ENCODE measurements at places on chromosomes 6 and 20.

DNA sequence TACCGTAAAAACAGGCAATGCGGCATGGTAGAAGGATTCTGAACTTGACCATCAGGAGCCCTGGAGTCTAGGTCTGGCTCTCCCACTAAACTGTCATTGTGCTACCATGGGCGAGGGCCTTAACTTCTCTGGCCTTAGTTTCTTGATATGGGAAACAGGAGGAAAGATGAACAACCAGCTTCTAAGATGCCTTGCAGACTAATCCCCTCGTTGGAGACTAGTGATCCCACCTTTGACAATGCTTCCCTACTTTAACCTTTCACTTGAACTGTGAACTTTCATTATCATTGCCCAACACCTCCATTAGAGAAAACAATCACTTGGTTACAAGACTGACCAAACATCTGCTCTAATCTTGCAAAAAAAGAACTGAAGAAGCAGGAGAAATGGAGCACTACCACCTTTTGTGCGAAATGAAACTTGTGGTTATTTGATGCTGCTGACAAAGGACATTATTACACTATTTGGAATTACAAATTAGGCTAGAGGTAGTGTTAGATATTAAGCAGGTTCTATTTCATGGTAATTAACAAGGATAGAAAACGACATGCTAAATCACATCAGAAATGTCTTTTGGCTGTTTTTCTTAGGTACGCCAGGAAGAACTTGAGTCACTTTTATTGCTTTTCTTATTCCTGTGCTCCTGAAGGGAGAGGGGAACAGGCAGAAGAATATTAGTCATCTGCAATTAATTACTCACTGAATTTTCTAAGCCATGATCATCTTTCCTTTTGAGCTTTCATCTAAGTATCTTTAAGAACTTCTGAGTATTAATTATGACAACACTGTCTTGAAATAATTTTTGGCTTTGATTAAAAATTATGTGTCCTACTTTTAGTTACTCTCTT is 39.1 kb upstream of the ARHGAP18 start:
- DNase-seq = peak; percentile 61

DNA sequence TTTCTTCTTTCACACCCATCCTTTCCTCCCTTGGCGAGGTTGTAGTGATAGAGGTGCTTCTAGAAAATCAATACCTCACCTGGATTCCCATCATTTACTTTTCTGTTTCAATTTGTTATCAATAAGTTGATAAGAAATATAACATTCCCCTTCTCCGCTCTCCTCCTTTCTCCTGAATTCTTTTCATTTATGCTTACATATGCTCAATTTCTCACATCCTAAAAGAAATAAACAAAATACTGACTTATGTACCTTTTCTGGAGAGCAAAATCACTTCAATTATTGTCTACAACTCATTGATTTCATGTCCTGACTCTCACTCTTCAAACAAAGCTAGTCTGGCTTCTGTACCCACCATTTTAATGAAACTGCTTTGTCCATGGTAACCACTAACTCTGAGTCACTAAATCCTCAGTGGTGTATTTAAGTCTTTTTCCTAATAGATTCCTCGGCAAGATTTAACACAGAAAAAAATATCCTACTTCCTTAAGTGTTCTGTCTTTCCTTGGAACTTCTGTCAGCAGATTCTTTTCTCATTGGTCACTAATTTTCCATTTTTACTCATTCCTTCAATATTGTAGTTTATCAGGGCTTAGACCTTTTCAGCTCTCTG is 289.6 kb downstream of the RFPL4B start:
- DNase-seq = no peak

GRCh38 chr6:130966344-130966980 is 96.6 kb downstream of the EPB41L2 start:
- no peak for DNase-seq

DNA sequence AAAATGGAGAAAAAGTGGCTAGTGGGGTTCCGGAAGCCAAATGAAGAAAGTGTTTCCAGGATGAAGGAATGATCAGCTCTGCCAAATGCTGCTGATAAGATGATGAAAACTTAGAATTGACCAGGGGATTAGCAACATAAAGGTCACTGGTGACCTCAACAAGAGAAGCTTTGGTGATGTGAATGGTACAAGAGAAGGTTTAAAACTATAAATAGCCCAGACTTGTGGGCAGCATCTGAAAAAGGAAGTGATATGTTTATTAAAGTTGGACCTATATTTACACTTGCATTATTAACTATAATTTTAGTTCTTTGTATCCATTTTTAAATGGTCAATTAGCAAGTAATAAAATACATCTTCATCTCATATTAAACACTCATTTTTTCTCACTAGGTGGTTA is 45.1 kb downstream of the CGA start:
- no peak for DNase-seq

DNA sequence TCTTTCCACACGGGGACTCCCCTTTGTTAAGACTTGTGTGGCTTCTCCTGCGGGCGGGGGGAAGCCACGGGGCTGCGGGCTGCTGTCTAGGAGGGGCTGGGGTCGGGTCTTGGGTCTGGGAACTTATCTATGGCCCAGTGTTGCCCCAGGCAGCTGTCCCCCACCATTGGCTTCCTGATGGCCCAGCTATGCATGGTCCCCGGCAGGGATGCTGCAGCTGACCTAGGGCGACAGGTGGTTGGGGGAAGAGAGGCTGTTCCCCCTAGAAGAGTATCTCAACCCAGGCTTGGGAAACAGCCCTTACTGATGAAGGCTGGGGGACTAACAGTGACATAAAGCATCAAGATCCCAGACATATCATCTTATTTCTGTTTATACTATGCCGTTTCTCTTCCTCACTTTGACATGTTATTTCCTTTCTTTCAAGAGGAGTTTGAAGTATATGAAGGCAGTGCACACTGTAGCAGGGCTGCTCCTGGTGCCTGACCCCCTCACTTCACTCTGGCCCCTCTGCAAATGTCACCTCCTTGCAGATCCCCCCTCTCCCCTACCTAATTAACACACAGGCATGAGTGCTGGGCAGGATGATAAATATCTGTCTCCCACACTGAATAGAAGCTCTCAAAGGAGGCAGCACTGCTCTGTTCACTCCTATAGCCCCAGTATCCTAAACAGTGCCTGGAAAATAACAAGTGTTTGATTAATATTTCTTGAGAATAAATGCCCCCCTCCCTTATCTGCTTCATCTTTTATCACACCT is 87.0 kb downstream of the HIVEP2 start:
- peak; percentile 5 for DNase-seq
